ENCODE measurements at places on chromosomes 1 and 21.
A peak's percentile ranks its signal among the peaks of the same experiment; 100 is the strongest.

GRCh38 chr1:29860056-29860455 is 623.7 kb downstream of the PTPRU start:
- DNase-seq, result no peak

- no peak for DNase-seq
Measured at GRCh38 chr1:209869291-209870149, 41.7 kb downstream of the UTP25 start.

- DNase-seq, result no peak
Measured at GRCh38 chr1:170205301-170205700, 59.5 kb downstream of the NTMT2 start.

GRCh38 chr1:37477198-37477931 is 3.0 kb downstream of the ZC3H12A start:
- peak; percentile 89 for DNase-seq

DNA sequence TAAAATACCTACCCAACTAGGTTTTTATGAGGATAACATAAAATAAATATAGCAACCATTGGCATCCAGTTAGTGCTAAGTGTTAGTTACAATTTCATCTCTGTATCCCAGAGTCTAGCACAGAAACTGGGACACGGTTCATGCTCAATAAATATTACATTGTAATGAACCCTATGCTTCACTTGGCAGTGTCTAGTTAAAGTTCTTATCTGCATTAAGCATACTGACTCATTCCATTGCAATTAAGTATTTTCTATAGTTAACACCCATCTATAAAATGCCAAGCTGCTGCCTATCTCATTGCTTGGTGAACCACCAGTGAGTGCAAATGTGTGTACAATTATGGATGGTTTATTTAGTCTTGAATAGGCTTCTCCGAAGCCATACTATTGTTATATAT is 15.2 kb downstream of the CHML start:
- DNase-seq, result no peak

- DNase-seq, result no peak
Measured at GRCh38 chr21:45894906-45895777, 86.4 kb upstream of the COL6A1 start.

DNA sequence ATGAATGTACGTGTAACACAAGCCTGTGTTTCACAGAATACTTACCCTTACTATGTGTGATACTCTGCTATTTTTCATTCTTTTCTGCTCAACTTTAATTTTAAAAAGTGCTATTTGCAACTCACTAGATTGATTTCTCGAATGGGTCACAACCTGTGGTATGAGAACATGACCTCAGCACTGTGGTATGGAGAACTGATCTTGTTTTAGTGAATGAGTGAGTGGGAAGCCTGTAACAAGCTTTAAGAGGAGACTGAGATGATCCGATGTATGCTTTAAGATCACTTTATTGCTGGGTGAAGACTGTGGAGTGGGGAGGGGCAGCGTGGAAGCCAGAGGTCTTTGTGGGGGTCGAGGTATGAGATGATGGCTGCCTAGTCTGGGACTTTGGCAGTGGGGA is 21.6 kb downstream of the MECR start:
- no peak for DNase-seq

DNA sequence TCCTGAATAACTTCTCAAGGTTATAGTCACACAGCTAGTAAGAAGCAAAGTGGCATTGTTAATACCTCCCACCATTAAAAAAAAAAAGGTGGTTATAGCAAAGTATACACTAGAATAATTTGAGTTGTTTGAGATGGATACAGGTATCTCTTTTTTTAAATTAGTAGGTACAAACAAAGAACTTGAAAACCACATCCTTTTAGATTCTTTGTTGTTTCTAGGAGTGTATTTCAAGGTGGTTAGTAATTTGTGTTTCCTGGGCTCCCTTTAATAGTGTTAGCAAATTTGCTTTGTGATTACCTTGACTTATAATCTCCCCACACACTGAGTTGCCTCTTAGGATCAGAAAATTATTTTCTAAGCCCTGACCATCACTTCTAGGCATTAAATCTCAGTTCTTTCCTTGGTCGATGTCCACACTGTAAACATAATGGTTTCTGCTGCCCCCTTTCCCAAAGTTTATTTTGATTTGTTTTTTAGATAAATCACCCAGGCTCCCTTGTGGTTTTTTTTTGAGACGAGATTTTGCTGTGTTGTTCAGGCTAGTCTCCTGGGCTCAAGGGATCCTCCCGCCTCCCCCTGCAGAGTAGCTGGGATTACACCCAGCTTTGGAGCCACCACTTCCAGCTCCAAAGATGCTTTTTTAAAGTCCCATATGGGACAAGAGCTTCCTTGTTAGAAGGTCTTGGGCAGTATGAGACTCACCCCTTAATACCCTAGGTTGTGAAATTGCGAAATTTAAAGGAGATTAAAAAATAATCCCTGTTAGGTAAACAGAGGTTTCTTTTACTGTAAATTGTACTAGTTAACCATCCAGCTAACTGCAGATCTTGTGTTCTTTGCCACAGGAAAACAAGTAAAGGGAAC is 6.2 kb downstream of the AKIRIN1 start:
- peak; percentile 24 for DNase-seq

- DNase-seq, result no peak
Measured at GRCh38 chr1:113963281-113963906, 15.9 kb upstream of the OLFML3 start.

GRCh38 chr1:154765970-154766369 is 104.1 kb downstream of the KCNN3 start:
- no peak for DNase-seq

DNA sequence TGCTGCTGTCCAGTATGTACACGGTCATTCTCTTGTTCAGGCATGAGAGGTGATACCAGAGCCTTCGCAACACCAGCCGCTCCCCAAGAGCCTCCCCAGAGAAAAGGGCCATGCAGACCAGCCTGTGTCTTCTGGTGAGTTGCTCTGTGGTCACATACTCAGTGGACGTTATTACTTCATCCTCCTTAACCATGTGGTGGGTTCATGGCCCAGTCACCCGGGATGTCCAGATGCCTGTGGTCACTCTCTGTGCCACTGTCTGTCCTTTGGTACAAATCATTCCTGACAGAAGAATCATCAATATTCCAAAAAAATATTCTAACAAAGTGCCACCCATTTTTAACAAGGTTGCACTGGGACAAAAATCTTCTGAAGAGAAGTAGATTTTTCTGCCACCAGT is 8.8 kb upstream of the ZNF124 start:
- no peak for DNase-seq

- DNase-seq, result no peak
Measured at GRCh38 chr1:6625584-6626149, 999 bp downstream of the THAP3 start.

- no peak for DNase-seq
Measured at GRCh38 chr1:84330125-84330984, 28.8 kb downstream of the SAMD13 start.

DNA sequence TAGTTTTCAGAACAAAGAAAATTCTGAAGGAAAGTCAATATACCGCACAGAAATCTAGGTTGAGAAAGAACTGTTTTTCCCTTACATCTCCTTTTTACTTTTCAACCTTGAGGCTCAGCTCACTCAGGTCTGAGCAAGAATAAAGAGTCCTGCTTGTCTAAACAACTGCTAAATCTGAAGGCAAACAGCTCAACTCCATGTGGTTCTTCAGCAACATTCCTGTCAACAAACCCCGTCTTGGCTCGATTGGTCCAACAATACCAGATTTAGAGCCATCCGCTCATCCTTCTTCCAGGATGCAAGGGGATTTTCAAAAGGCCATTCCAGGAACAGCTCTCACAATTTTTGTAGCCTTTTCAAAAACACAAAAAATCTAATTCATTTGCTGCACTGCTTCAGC is 119.8 kb downstream of the HLCS start:
- no peak for DNase-seq

DNA sequence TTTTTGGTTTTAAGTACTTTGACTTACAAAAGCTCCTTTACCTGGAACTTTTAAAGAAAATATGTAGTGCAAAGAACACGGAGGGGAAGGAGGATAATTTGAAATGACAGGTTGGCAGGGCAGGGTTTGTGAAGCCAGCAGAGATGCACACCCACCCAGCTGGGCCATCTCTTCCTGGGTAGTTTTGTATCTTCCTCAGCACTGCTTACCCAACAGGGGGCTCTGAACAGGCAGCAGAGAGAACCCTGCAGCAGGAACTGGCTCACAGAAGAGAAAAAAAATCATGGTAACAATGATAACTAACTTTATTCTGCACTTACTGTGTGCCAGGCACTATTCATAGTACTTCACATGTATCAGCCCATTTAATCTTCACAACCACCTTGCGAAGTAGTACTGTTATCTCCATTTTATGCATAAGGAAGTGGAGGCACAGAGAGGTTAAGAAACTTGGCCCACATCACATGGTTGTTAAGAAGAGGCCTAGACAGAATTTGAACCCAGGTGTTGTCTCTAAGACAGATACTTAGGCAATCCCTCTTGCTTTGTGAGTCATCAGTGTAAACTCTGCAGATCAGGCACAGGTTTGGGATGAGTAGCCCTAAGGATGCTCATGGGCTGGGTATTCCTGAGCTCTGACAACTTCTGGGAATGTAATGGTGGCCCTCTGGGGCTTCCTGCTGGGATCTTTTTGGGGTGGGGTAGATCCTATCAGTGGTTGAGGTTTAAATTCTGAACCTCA is 60.8 kb downstream of the ELK4 start:
- DNase-seq, result no peak

- no peak for DNase-seq
Measured at GRCh38 chr1:195745189-195746010, 862.8 kb downstream of the KCNT2 start.

DNA sequence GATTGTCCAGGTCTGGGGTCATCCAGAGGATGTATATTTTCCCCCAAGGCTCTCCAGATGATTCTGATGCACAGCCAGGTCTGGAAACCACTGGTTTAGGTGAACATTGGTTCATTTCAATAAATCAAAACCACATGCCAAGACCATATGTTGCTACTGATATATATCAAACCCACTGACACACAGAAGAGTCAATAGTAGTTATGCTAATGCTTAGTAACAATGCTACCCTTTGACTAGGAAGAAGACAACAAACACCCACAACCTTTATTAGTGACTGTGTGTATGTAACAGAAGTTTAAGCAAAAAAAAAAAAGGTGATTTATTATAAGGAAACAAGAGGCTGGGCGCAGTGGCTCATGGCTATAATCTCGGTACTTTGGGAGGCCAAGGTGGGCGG is 35.6 kb upstream of the POU2F1 start:
- no peak for DNase-seq

DNA sequence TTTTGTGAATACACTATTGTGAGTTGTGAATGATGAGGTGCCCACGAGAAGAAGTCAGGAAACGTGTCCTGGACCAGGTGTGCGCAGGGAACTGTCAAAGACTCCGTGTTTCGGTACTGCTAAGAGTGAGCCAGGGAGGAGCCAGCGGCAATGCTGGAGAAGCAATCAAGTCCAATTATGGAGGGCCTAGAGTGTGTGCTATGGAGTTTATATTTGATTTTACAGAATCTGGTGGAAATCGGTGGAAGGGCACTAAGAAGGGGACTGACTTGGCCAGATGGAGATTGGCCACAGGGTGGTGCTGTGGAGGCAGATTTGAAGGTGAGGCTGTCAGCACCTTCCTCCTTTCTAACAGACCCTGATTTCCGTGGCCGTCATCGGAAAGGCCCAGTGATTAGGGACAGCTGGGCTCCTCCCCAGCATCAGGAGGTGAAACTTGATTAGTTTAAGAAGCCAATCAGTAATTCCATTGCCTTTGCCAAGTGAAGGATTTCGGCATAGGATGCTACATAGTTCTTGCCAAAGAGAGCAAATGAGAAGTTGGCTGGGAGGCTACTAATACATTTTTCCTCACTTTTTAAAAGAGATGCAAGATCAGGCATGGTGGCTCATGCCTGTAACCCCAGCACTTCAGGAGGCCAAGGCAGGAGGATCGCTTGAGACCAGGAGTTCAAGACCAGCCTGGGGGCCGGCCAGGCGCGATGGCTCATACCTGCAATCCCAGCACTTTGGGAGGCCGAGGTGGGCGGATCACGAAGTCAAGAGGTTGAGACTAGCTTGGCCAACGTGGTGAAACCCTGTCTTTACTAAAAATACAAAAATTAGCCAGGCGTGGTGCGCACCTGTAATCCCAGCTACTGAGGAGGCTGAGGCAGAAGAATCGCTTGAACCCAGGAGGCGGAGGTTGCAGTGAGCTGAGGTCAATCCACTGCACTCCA is 7.0 kb downstream of the PTCH2 start:
- DNase-seq, result peak; percentile 88

DNA sequence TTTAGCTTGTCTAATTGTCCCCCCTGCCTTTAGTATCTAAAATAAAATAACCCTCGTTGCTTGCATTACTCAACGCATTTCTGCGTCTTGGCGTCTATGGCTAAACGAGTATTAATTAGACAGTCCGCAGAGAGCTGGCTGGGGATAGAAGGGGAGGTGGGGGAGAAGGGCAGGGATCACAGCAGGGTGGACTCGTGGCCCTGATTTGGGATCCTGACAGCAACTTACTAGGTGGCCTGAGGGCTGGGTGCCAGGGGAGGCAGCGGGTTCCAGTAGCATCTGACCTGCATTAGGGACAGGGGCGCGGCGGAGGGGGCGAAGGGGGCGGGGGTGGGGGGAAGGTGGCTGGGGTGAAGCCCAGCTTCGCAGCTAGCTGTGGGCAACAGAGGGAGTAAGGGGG is 1.1 kb upstream of the BACE2 start:
- DNase-seq, result no peak

DNA sequence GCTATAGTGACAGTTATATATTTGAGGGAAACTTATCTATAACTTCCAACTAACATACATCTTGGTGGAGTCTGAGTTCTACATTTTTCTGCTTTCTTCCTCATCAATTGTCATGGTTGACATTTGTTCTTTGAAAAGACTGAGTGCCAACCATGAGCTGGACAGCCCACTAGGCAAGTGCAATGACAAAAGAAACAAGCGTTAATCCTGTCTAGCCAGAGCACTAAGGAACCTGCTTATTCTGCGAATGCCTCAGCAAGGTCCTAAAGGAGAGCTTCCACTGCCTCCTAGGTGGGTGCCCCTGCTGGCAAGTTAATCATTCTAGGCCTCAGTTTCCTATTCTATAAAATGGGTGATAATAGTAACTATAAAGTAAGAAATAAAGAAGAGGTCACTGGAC is 44.8 kb downstream of the IRF2BP2 start:
- no peak for DNase-seq

GRCh38 chr1:2019172-2019543 is at the start of gene GABRD:
TSS of gene GABRD (plus strand) at chr1:2019345. CDS start at chr1:2019424, 79 bp downstream.
- no peak for DNase-seq

- no peak for DNase-seq
Measured at GRCh38 chr1:83626603-83627002, 372.3 kb downstream of the TTLL7 start.

DNA sequence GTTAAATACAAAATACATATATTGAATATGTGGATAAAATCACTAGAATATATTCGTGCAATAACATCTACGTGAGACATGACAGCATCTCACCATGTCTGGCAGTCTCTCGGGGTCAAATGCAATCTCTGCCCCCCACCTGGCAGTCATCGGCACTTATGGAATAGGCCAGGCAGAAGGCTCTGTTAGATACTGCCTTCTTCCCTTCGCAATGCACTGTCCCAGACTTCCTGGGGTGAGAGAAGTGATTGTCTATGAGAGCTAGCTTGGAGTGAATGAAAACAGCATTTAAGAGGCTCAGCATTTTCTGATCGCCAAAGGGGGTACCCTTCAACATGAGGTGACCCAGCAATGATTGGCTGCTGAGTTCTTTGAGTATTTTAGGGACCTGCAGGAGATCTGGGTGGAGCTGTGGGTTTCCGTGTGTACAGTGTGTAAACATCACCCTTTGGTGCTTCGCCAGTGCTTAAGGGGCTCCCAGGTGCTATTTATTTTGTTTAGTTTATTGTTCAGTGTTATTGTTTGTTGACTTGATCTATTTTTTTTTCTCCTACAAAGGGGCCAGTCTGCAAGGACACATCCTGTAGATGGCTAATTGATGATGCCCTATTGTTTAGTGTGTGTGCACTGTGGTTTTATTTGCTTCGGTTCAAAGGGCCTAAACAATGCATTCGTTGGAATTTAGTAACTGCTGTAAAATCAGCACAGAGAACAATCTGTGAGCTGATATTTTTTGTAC is 10.2 kb downstream of the ERG start:
- no peak for DNase-seq
